Activated CD8-positive, alpha-beta T cell treated with anti-CD3 and anti-CD28 coated beads, Interleukin-2, amount 10 ng/mL, durations not matched to agents 7 days and 5 days (primary cell): ENCODE measurements at places on chromosomes 11 and 22.

DNA sequence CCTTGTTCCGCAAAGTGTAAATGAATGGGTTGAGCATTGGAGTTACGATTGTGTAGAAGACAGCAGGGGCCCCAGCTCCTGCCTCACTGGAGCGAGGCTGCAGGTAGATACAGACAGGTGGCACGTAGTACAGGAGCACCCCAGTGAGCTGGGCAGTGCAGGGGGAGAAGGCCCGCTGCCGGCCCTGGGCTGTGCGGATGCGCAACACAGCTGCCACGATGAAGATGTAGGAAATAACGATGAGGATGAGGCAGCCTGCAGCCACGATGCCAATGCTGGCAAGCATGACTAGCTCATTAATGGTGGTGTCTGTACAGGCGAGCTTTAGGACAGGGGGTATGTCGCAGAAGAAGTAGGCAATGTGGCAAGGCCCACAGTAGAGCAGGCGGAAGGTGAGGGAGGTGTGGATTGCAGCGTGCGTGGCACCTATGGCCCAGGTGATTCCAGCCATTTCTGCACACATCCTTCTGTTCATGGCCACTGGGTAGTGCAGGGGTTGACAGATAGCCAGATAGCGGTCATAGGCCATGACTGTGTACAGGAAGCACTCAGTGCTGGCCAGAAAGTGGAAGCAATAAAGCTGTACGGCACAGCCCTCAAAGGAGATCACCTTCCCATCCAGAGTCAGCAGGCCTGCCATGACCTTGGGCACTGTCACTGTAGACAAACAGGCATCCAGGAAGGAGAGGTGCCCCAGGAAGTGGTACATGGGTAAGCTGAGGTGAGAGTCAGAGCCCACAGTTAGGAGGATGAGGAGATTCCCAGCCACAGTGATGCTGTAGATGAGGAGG lies 616 bp downstream of the OR10S1 start:
- DNase-seq = no peak

DNA sequence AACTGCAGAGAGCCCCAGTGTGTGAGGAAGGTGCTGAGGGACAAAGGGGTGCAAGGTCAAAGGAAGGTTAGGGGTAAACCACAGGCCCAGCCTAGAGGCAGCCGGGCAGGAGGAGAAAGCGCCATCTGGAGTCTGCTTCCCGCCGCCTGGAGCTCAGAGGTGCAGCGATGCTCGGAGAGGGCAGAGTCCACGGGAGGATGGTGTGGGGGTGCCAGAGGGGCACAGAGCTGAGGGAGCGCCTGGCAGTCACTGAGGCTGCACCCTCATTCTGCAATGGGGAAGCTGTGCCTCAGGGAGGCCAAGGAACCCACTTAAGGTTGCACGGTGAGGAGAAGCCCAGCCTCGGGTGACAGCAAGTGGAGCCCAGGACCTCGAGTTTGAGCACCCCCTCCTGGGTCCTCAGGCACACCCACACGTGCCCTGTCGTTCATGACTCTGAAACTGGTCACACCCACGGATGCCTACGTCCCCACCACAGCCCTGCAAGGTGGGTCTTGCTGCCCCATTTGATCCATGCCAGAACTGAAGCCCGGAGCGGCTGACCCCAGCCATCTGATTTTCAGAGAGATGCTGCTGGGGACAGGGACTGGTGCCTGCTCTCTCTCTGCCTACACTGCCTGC lies 1.6 kb downstream of the IL2RB start:
- peak; percentile 54 for DNase-seq

DNA sequence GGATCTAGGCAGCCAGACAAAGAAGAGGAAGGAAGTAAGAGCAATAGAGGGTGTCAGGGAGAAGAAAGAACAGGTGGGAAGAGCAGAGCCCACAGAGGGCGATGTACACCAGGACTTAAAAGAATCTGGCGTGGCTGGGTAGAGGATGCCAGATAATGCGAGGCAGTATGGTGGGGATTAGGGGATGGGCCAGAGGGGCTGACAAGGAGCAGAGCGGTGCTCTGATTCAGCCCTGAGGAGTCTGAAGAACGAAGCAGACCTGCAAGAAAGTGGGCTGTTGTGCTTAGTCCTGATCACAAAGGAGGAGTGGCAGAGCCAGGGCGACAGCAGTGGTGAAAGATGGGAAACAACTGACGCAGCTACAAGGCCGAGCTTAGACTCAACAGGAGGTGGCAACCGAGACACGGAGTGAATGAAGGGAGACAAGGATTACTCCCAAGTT lies 163.7 kb downstream of the LARGE1 start:
- no peak for DNase-seq

DNA sequence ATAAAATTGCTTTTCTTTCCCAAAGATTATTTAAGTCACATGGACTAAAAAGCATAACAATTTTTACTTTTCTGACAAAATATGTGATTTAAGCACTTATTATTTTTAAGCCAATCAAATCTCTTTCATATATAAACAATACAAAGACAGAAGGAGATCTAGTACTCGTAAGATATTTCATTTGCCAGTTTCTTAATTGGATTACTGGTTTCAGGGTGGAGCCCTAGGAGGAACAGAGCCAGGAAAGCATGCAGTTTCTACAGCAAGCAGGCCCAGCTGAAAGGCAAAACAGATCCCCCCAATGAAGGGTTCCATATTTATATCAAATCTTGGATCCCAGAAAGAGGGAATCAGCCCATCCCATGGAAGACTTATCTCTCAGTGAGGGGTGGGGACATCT lies 177.0 kb downstream of the KIF18A start:
- DNase-seq = no peak

DNA sequence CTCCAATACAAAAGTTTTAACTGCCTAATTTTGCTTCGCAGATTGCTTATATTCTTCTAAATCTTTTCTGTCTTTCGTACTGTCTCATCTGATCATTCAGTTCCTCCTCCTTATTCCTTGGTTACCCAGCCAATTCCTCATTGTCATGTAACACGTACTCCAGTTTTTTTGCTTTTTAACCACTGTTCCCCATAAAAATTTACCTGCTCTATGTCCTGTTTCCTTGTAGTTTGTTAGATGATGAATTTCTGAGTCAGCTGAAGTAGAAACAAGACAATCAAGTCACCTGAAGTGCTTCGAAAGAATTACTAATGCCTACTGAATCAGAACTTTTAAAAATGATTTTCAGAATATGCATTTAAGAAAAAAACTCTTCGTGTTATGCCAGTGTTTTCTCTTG lies 150.6 kb downstream of the CNTN5 start:
- DNase-seq = no peak

DNA sequence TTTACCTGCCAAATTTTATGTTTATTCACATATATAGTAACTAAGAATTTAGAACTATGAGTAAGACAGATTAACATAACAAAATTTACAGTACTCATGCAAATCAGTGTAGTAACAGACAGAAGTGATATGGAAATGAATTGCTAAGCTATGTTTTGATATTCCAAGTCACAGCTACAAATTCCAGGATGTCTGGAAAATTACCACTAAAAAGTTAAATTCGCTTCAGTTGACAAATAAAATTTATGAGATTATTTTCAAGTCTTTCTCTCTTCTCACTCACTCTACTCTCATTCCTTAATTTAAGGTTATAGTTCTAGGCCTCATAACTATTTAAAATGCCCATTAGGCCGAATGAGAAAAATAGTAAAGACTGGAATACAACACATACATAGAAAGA lies 18.1 kb downstream of the XKR3 start:
- DNase-seq = no peak

GRCh38 chr11:112253605-112254242 lies 6.9 kb downstream of the PLET1 start:
- no peak for DNase-seq

DNA sequence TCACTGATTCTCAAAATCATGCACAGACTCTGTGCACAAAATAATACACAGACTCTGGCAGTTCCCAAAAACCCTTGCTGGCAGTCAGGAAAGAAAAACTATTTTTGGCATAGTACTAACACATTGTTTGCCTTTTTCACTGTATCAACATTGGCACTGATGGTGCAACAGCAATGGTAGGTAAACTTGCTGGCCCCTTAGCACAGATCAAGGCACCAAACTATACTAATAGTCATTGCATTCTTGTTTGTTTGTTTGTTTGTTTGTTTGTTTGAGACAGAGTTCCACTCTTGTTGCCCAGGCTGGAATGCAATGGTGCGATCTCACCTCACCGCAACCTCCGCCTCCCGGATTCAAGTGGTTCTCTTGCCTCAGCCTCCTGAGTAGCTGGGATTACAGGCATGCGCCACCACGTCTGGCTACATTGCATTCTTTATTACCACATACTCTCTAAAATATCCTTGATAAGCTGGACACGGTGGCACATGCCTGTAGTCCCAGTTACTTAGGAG lies 81.0 kb upstream of the SLC6A5 start:
- DNase-seq = no peak

DNA sequence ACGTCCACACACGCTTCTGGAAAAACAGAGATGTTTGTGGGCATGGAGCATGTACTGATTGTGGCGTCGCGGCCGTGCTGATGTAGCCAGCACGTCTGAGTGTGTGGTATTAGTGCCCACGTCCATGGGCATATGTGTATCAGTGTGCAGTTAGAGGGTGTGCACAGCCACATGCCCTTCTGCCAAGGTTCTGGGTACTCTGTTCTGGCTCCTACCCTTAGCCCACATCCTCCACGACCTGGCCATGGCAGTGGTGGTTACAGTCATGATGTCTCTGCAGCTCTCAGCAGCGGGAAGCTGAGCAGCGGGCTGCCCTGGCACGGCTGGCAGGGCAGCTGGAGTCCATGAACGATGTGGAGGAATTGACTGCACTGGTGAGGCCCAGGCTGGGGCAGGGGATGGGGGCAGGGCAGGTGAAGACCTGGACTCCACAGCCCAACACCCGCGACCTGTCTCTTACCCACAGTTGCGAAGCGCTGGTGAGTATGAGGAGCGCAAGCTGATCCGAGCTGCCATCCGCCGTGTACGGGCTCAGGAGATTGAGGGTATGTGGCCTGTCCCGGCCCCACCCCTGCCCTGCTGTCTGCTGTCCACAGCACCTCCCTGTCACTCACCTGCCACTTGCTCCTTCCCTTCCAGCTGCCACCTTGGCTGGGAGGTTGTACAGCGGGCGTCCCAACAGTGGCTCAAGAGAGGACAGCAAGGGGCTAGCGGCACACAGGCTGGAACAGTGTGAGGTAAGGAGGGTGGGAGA lies 7.3 kb downstream of the SMTN start:
- no peak for DNase-seq

- DNase-seq = no peak
Observed at GRCh38 chr22:29670626-29671025, 49.2 kb upstream of the CABP7 start.

DNA sequence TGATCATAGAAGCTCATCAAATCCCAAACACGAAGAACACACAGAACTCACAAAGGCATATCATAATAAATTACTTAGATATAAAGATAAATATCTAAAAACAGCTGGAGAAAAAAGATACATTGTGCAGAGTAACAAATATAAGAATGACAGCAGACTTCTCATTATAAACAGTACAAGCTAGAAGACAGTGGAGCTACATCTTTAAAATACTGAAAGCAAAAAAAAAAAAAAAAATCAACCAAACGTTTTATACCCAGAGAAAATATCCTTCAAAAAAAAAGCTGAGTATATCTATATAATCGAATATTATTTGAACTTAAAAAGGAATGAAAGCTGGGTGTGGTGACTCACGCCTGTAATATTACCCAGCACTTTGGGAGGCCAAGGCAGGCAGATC lies 90.0 kb downstream of the SBF2 start:
- no peak for DNase-seq
